ENCODE measurements at places on chromosomes 1 and 21.
A peak's percentile ranks its signal among the peaks of the same experiment; 100 is the strongest.

DNA sequence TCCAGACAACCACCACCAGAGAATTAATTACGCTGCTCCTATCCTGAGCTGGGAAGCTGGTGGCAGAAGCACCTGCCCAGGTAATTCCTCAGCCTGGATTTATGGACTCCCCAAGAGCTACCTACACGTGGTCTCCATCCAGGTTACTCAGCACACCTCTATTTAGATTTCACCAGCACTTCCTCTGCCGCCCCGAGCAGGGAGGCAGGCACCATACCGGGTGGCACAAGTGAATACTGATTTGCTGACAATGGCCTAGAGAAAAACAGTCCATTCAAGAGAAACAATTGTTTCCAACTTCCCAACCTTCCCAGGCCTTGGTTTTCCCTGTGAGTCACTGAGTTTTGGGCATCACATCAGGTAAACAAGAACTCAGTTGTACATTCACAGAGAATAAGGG, 134.3 kb downstream of the MATN1 start:
- DNase-seq, result no peak

- no peak for DNase-seq
Observed at GRCh38 chr1:160438317-160438918, 38.1 kb downstream of the VANGL2 start.

DNA sequence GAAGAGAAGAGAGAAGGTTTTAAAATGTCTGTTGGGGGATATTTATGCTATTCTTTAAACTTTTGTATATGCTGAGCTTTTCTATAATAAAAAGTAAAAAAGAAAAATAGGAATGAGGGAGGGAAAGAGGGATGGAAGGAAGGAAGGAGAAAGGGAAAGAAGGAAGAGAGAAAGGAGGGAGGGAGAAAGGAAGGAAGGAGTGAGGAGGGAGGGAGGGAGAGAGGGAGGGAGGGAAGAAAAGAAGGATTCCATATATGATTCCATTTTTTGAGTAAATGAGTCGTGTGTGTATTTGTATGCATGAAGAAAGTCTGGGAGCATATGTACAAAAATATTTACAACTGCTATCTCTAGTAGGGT, 120.9 kb upstream of the ZBTB40 start:
- no peak for DNase-seq

GRCh38 chr1:59007820-59008598, 224.2 kb upstream of the JUN start:
- DNase-seq, result no peak

- DNase-seq, result peak; percentile 82
Observed at GRCh38 chr1:923131-923990, at the start of gene SAMD11. TSS of gene SAMD11 (plus strand) at chr1:923923. CDS start at chr1:924432, 509 bp downstream.

- DNase-seq, result no peak
Observed at GRCh38 chr1:99268021-99268420, 3.7 kb downstream of the PLPPR4 start.

DNA sequence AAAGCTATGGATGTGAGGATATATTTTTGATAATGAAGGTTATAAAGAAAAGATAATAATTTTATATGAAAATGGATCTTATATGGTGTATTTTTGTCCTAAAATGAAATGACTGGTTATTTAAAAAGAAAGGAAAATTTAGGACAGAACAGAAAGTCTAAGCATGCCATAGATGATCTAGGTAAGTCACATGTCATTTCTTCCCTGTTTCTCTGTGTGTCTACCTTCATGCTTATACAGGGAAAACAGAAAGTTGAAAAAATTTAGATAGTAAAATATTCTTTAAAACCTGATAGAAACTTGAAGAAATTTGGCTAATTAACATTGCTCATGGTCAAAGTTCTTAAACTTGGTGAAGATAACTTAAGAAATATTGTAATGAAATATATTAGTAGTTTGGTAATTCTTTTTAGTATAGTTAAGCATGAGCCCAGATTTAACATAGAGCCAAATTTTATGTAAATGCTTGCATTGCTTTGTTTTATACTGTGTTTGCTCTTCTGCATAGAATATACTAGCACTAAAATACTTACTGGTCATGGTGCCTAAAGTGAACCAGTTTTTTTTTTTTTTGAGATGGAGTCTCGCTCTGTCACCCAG, 12.4 kb upstream of the GBP4 start:
- DNase-seq, result no peak

GRCh38 chr1:219847215-219847855, 81.0 kb downstream of the SLC30A10 start:
- no peak for DNase-seq

- DNase-seq, result no peak
Observed at GRCh38 chr1:41500378-41500777, 15.9 kb upstream of the EDN2 start.

- DNase-seq, result no peak
Observed at GRCh38 chr1:99306056-99306455, 41.8 kb downstream of the PLPPR4 start.

DNA sequence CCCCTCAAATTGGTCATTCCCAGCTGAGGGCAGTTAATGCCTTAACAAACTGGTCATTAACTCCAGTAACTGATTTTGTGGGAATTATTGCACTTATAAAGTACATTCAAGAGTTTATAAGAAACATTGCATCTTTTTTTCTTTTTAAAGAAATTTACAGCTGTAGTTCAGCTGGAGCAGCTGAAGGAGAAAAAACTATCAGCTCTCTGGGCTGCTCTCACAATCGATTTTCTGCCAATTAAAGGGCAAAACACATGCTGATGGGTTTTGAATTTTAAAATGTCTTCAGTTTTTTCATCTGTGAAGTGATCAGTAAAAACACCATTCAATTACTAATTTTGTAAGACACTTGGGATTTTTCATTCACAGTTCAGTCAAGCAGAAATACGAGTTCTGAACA, 74.7 kb downstream of the KIFAP3 start:
- DNase-seq, result no peak

- no peak for DNase-seq
Observed at GRCh38 chr1:20318521-20318920, 27.8 kb downstream of the VWA5B1 start.

- DNase-seq, result no peak
Observed at GRCh38 chr1:1842360-1843146, 48.3 kb downstream of the GNB1 start.

- no peak for DNase-seq
Observed at GRCh38 chr1:76430531-76430930, 356.0 kb downstream of the ST6GALNAC3 start.

- no peak for DNase-seq
Observed at GRCh38 chr1:109255097-109255651, 5.8 kb downstream of the CELSR2 start.

GRCh38 chr1:12516741-12517140, 101.3 kb downstream of the DHRS3 start:
- no peak for DNase-seq

DNA sequence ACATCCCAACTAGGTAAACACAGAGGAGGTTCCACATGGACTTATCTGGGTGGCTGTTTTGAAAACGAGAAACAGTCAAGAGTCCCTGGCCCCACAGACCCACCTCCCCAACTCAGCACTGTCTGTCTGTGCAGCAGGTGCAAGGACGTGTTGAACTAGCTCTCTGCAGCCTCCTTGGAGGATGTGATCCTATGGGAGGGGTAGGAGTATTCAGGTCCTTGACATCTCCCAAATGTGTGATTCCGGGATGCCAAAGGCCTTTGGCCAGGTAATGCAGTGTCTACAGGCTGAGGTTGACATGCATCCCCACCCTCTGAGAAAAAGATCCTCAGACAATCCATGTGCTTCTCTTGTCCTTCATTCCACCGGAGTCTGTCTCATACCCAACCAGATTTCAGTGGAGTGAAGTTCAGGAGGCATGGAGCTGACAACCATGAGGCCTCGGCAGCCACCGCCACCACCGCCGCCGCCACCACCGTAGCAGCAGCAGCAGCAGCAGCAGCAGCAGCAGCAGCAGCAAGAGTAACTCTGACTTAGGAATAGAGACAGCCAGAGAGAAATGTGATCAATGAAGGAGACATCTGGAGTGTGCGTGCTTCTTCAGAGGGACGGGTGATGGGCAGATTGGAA, 151.6 kb upstream of the CAMK1G start:
- DNase-seq, result no peak

DNA sequence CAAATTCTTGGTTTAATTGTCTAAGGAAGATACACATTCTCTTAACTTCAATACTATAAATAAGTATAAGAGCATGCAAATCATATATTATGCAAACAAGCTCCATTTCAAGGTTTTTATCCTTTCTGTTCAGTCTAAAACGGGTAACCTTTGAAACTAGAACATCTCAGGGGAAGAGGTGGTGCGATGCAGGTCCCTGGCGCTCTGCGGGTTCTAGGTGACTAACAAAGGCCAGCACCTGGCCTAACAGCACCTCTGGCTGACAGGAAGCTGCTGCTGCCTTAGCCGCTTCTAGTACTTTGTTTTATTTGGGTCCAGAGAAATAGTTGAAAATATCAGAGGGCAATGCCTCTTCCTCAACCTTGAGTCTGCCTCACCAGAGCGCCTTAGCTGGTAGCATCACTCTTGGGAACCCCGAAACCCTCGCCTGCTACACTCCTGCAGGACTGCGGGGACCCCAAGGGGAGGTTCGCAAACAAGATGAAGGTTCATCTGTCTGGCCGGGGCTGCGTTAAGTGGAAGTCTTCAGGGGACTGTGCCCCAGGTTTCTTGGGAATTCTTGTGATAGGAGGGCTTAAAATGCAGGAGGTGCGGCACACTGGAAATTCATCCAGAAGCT, 45.5 kb downstream of the PRDM15 start:
- DNase-seq, result no peak

GRCh38 chr1:183831311-183831710, 26.4 kb downstream of the RGL1 start:
- DNase-seq, result no peak

- DNase-seq, result no peak
Observed at GRCh38 chr1:93905051-93905450, 4.2 kb downstream of the GCLM start.

- DNase-seq, result peak; percentile 41
Observed at GRCh38 chr1:28104866-28105467, 16.6 kb upstream of the EYA3 start.

GRCh38 chr1:31019401-31019800, 46.1 kb downstream of the PUM1 start:
- DNase-seq, result no peak

DNA sequence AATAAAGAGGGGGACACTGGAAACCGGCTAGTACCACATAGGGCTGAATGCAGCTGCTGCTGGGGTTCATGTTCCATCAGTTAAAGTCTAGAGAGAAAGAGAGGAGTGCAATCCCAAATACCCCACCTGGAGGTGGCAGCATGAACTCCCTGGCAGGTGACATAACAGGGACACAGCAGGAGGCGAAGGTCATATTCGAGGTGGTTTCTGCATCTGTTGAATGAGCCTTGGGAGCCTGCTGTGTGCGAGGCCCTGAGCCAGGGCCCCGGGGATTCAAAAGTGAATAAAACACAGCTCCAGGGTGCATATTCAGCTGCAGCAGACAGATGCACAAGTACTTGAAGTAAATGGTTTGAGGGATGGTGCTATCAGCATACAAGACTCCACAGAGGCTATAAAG, 456.8 kb downstream of the SETD4 start:
- peak; percentile 6 for DNase-seq

DNA sequence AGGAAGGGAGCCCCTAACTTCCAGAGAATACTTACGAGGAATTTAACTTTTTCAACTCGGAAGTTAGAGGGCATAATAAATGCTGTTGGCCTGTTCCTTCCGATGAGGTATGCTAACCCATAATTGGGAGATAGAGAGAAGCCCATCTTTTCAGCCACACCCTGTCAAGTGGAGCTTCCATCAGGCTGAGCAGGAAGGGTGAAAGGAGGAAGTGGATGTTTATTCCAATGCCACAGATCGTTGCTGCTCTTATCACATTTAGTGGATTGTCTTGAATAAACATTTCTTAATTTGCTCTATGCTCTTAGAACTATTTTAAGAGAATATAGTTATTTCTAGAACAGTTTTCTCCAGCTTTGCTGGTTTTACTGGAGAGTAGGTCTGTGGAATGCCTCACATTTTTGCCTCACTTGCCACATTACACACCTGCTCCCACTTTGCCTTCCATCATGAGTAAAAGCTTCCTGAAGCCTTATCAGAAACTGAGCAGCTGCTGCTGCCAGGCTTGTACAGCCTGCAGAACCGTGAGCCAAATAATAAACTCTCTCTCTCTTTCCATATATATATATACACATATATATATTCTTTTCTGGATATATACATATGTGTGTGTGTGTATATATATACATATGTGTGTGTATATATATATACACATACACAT, 60.0 kb upstream of the RGS21 start:
- no peak for DNase-seq

DNA sequence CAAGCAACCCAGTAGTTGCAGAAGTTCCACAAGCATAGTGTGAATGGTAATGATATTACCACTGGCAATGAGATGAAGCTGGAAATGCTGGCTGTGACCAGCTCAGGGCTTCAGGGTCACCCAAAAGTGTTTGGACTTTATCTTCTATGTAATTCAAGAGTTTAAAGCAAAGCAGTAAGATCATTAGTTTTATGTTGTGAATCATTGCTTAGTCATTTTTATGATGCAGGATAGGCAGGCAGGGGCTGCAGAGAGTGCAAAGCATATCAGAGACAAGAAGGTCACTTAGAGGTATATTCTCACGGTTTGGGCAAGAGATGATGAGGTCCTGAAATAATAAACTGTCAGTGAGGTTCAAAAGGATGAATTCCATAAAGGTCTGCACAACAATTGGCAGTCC, 147.4 kb downstream of the OLFM3 start:
- no peak for DNase-seq

DNA sequence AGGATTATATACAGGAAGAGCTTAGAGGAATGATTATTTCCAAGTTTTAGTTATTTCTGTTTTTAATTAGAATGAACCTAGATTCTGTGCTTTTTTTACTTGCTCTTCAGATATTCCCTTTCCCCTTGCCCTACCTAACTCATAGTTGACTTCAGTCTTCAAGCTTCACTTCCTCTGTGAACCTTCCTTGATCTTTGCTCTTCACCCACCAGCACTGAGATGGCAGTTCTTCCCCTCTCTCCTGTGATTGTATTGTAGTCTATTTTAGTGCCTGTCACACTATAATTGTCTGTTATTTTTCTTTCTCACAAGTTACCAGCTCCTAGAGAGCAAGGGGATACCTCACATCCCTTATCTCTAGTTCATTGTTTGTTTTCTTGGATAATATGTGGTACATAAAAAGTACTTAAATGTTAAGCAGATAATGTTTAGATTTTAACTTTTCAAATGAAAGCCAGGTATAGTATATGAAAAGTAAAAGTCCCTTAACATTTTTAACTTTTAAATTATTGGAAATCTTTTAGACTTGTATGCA, 33.2 kb downstream of the KCTD3 start:
- no peak for DNase-seq

DNA sequence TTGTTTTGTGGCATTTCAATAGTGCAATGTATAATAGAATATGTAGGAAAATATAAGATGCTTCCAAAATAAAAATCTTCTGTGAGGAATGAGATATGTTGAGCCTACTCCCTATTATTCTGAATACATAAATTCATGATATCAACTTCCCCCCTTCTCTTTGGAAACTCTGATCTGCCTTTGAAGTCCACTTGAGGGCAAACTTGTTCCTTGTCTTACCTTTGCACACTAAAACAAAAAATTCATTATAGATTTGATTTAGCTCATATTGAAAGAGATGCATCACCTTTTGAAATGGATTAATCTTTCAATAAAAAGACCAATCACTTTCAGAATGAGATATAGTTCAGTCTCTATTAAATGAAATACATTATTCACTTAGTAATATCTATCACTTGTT, 580.7 kb upstream of the ADGRL4 start:
- DNase-seq, result no peak

Measured in NCI-H526 (cell line).